ENCODE measurements at places on chromosomes 4 and X.

DNA sequence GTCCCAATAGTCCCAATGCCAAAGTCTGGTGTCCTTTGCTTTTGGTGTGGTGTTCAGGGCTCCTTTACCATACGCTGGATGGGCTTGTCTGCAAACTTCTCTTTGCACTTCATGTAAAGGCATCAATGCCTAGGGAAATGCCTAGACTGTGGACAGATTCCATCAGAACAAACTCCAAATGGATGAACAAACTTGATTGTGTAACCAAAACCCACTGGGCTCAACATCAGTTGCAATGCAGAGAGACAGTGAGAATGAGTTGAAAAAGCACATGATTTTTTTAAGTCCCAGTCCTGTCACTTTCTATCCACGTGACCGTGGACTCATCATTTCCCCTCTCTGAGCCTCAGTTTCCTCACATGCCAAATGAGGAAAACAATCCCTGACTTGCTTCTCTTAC lies 4.9 kb downstream of the ATP1B4 start:
- no peak for DNase-seq

DNA sequence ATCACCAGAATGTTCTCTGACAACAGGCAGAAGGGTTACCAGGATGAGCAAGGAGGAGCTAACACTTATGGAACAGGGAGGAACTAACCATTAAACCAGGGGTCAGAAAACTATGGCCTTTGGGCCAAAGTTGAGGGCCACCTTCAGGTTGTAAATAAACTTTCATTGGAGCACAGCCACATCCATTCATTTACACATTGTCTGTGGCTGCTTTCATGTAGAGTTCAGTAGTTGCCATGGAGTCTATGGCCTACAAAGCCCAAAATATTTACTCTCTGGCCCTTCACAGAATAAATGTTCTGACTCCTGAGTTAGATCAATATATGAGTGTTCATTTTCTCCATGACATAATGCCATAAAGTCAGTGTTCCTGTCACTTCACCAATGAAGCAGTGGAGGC lies 13.2 kb upstream of the HCCS start:
- no peak for DNase-seq

DNA sequence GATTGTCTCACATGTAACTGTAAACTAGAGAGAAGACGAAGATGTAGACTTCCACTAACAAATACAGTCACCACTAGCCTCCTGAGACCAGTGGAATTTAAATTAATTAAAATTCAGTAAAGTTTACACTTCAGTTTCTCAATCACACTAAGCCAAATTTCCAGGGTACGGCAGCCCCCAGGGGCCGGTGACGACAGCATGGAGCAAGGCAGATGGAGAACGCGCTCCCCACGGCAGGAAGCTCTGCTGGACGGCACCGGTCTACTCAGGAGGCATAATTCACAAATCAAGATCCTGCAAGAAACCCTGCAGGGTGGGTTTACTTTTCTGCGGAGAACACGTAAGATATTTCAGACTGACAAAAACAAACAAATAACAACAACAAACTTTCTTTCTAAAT lies 80.7 kb downstream of the FAT1 start:
- no peak for DNase-seq

- no peak for DNase-seq
These were observed 56.2 kb downstream of the UGT2B10 start for GRCh38 chr4:68871809-68872642.

- no peak for DNase-seq
These were observed 802.4 kb downstream of the TRIML1 start for GRCh38 chr4:188941524-188942119.

DNA sequence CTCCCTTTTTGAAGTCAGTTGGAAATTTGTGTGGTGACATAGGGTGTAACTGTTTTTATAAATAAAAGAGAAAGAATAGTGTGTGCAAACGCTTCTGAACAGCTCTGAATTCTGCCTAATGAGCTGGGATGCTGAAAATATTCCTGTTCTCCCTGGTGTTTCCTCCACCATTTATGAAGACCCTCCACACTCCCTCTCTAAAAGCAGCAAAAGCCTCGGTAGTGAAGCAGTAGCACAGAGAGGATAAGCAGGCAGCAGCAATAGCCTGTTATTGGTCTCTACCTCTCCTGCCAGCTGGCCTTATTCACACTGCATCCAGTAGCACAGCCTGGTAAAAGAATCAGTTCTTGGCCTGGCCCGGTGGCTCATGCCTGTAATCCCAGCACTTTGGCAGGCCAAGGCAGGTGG lies 406.1 kb downstream of the IQCM start:
- DNase-seq, result no peak

DNA sequence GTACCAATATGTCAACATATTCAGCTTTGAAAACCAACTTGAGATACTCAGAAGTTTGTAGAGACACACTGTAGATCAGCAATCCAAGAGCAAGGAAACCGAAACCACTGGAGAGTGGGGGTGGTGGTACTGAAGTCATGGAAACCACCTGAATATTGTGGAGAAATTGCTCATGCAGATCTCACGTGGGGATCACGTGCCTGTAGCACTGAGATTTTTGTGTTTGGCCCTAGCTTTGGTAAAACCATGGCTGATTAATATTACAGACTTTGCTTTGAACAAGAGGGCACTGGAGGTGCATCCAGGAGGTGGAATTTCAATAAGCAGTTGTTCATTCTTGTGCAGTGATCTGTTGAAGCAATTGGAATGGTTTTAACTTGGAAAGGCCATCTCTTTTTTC lies 47.2 kb downstream of the GBA3 start:
- DNase-seq, result no peak

GRCh38 chrX:134641346-134641745 lies 16.9 kb downstream of the PLAC1 start:
- no peak for DNase-seq

GRCh38 chrX:20967725-20968124 lies 406.5 kb upstream of the CNKSR2 start:
- DNase-seq, result no peak

DNA sequence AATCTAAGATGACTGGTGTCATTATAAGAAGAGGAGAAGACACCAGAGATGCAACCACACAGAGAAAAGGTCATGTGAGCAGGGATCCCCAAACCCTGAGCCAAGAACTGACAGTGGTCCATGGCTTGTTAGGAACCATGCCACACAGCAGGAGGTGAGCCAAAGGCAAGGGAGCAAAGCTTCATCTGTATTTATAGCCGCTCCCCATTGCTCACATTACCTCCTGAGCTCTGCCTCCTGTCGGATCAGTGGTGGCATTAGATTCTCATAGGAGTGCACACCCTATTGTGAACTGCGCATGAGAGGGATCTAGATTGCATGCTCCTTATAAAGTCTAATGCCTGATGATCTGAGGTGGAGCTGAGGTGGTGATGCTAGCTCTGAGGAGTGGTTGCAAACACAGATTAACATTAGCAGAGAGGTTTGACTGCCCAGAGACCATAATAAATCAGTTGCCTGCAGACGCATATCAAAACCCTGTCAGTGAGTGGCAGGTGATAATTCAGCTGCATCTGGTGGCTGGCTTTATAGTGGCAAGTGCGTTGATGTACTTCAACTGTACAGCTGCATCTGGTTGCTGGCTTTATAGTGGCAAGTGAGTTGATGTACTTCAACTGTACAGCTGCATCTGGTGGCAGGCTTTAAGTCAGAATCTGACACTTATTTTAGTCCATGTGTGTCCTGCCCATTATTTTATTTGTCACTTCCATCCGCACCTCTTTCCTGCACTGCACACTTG lies 19.8 kb upstream of the CXCL2 start:
- no peak for DNase-seq

GRCh38 chrX:132292793-132293192 lies 73.5 kb upstream of the RAP2C start:
- DNase-seq, result no peak

DNA sequence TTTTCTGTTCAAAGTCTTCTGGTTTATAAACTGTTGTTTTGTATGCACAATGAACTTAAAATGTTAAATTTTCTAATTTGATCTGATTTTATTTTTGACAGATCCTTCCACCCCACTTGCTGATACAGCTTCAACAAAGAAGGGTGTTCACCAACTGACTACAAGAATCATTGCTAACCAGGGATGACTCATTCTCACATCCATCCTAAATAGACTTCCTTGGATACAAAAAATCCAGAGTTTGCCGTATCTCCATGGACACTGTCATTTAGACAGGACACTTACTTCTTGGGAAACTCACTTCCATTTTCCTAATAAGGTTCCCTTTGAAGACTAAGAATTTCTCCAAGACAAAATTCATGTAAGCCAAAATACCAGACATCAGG lies 111.6 kb upstream of the NWD2 start:
- DNase-seq, result no peak

GRCh38 chr4:28426251-28426650 lies 1565.6 kb downstream of the STIM2 start:
- DNase-seq, result no peak

DNA sequence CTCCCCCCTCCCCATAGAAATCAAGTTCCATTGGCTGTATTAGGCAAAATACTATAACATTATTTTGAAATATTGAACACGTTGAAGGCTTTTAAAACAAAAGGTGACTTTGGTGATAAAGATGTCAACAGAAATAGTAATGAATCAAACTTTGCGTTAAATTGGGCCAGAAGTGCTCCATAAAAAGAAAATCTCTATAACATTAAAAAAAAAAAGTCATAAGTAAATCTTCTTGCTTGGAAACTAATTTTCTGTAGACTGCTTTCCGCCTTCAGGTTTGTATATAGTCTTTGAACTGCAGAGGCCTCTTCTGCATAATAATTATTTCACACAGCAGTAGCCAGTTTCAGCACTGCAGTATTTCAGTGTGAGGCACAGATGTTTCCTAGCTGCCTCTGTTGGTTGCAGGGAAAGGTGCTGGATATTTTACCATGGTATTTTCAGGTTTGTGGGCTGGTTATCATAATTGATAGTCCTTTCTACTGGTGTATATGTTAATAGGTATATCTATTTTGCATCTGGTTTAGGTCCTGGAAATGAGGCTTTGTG lies 158.9 kb downstream of the KDM6A start:
- no peak for DNase-seq

- no peak for DNase-seq
These were observed 193.2 kb upstream of the LEF1 start for GRCh38 chr4:108361886-108362285.

DNA sequence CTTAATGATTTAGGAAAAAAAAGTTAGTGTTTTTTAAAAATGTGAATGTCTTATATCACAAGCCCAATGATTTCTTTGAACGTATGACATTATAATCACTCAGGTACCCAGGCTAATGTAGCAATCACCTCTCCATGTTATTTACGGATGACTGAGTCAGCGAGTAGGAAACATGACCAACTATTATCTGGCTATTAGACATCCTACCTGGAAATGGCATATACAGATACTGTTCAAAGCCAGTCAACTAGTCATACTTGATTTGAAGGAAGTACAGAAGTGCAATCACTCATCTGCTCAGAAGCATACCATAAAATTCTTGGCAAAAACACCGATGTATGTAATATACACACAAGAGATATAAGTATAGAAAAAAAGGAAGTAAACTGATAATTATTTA lies 732.5 kb downstream of the ARAP2 start:
- no peak for DNase-seq

DNA sequence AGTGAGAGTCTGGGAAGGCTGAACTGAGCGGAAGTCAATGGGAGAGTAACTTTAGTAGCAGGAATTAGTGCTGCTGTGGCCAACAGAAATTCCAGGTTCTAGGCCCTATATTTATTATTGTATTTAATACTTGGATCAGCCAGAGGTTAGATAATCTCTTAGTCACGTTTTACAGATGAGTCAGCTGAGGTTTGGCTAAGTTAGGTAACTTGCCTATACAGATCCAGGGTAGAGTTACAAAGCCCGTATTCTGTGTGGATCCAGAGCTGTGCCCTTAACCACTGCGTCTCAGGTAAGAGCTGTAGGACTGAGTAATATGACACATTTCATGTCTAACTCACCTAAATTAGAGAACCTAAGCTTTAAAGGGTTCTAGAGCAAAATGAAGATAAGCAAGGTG lies 20.5 kb downstream of the PSMD10 start:
- DNase-seq, result no peak

DNA sequence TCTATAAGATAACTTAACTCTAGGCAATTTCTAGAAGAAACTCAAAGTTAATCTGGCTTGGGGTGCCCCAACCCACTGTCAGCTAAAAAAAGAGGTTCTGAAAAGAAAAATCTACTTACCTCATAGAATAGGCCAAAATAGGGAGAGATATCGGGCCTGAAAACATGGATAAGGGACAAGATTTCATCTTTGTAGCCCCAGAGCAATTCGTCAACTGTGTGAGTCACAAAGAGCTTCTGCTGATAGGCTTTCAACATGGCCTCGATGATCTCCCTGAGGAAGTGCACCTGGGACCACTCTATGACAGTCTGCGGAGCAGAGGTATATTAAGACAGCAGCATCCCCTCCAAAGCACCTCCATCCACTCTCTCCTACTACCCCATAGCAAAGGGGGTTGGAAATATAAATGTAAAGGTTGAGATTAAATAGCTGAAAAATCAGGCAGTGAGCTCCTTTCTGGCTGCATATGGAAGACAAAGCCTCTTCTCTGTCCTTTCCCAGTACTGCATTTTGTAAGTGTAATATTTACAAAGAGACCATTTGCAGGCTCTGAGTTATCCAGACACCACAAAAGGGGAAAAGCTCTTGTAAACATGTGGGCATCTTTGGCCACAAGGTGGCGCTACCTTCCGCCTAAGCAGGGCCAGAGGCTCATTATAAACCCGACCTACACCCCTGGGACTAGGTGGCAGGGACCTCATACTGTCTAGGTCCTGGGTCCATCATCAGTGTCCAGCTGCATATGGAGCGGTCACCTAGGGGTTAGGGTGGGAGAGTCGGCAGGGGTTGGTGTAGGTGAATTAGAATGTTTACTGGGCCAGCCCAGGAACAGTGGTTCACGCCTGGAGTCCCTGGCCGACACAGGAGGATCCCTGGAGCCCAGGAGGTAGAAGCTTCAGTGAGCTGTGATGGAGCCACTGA lies 31.5 kb upstream of the NUP54 start:
- DNase-seq, result peak; percentile 79

GRCh38 chr4:56764223-56764622 lies 57.3 kb downstream of the SPINK2 start:
- DNase-seq, result no peak

GRCh38 chr4:181952478-181952877 lies 290.7 kb upstream of the TENM3 start:
- DNase-seq, result no peak

DNA sequence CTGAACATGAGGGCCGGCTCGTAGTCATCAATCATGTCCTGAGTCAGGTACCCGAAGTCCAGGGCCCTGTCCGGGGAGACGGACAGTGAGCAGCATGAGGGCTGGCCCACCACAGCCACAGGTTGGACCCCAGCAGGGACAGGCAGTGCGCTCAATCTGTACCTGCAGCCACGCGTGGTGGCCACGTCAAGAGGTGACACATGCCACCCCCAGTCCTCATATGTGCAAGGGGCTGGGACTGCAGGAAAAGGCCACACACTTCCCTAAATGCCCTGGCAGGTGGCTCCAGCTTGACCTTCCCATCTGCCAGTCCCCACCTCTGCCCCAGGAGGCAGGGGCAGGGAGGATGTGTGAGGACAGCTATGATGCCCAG lies 73.8 kb upstream of the MXD4 start:
- DNase-seq, result no peak

DNA sequence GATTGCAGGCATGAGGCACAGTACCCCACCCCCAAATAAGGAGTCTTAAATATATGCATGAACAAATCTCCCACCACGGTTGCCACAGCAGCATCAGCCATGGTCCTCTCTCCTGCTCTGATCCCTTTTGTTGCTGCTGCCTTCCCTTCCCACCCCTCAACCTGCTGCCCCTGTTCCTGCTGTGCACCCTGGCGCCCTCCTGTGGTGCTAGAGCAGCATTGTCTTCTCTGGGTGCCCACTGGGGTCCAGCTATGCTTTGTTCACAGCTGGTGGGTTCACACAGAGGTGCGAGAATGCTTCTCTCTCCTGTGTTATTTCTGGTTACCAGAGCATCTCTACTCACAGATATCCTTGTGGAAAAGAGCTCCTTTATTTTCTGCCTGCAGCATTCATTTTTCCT lies 116.2 kb downstream of the GATB start:
- no peak for DNase-seq
